DMS 273 treated with DMSO at 0.1 percent for 48 hours (cell line): ENCODE measurements at places on chromosomes 16 and 17.

DNA sequence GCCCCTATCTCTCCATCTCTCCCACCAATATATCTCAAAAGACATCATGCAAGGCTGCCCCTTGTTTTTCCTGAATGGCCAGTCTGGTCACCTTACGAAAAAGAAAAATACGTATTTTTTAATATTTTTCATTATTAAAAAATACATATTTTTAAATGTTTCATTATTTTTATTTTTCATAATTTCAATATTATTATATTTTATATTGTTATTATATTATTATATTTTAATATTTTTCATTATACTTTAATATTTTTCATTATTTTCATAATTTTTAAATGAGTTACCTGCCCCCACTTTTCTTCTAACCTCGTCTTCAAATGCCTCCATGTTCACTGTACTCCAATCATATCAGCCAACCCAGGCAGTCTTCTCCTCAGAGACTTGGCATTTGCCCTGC, 116.0 kb upstream of the ERCC4 start:
- DNase-seq = no peak

GRCh38 chr16:80778703-80779102, 25.7 kb downstream of the CDYL2 start:
- no peak for DNase-seq

GRCh38 chr16:55697867-55698266, 42.1 kb downstream of the SLC6A2 start:
- no peak for DNase-seq

DNA sequence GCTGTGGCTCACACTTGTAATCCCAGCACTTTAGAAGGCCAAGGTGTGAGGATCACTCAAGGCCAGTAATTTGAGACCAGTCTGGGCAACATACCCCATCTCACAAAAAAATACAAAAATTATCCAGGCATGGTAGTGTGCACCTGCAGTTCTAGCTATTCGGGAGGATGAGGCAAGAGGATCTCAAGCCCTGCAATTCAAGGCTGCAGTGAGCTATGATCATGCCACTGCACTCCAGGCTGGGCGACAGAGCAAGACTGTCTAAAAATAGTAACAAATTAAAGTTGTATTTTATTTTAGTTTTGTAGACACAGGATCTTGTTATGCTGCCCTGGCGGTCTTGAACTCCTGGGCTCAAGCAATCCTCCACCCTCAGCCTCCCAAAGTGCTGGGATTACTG, 18.2 kb downstream of the USP31 start:
- DNase-seq = no peak

DNA sequence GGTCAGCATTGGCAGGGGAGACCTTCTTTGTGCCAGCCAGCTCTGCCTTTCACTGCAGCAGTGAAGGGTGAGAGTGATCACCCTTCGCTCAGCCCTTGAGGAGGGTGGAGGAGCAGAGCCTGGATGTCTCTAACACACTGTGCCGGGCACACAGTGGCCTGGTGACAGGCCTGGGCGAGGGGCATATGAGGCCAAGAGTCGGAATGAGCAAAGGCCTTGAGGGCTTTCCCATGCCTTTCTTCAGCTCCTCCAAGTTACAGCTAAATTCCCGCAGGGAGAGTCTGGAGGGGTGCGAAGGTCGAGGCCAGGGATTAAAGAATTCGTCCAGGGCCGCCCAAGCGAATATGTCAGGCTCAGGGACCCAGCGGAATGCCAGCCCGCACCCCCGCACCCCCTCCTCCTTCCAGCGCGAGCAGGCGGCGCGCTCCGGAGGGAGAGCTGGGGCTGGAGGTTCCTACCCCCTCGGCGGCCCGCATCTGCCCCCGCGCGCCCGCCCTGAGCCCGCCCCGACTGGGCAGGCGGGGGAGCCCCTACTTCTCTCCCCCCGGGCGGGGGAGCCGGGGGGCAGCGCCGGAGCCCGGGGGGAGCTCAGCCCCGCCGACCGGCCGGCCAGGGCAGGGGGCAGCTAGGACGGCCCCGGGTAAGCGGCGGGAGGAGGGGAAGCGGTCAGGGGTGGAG, at the start of gene RASL10B:
Gene RASL10B (plus strand): TSS at position 401 of the 678 bp plus-strand sequence. CDS start 3,546 bp downstream, outside the sequence.
- DNase-seq = peak; percentile 25

DNA sequence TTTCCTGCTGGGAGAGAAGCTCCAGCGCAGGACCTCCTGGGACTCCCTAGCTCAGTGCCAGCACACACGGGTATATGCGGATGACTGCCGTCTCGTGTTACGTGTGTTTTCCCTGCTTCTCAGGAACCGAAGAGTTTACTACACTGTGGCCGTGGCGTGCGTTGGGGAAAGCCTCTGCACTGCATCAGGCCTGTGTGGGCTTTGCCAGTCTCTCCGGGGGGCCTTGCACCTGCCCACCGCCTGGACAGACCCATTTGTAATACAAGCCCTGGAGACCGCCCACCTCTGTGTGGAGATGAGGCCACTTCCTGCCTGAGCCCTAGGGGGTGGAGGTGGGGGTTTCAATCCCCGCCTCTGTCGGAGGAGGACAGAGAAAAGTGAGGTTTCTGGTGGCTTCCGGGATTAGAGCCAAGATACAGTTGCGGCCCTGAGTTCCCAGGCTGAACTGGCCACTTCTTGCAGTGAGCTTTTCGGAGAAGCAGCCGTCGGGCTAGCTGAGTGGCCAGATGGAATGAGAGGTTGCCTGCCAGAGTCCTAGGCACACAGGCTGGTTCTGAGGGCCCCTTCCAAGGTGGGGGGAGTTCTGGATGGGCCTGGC, 43.4 kb upstream of the GSE1 start:
- DNase-seq = no peak
